ENCODE measurements at places on chromosomes 1 and 21.
A peak's percentile ranks its signal among the peaks of the same experiment; 100 is the strongest.

GRCh38 chr21:27156666-27157065 lies 189.8 kb upstream of the ADAMTS5 start:
- DNase-seq = no peak

- peak; percentile 59 for DNase-seq
These were observed 6.0 kb upstream of the LY9 start for GRCh38 chr1:160789702-160790611.

DNA sequence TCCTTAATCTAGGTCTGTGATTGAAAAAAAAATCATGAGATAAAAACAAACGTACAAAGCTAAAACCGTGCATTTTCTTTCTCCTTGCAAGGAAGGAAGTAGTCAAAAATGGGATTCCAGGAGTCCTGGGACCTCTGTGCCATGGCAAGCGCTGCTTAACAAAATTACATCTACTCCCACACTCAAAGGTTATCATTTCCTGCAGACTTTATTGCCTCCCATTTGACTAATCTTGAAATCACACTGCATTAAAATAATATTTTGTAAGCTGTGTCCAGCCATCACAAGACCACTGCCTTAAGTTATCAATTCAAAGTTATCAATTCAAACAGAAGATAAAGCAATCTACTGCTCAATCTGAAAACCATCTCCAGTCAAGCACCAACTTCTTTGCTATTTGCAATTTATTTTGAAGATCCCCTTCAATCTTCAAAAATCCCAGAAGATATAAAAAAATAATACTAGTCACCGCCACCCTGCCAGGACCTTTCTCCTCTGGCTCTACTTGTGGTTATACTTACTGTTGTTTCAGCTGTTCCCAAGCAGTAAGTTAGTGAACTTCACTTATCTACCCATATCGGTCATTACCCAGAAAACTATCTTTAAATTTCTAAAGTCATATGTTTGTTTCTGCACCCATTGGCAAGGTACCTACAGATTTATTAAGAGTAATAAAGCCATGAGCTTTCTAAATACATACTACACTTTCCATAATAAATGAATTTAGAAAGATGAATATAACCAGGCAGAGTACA lies 38.1 kb upstream of the RAP1GAP start:
- no peak for DNase-seq

- DNase-seq = no peak
These were observed 242.3 kb downstream of the SDCCAG8 start for GRCh38 chr1:243497939-243498681.
